Heart right ventricle (tissue), 16 donors: ENCODE measurements at places on chromosomes 3 and 15. TPM values are rescaled to one million over a fixed set of nuclear protein-coding genes. Genes with fewer than 3 reads are reported as not detected.

Gene GHSR
- polyA plus RNA-seq: not detected

Gene PLAAT1
- 1.0 TPM for polyA plus RNA-seq

Gene ZPLD1
- polyA plus RNA-seq: 0.04 TPM

Gene KCNMB2
- 0.55 TPM for polyA plus RNA-seq
